ENCODE measurements at places on chromosomes 12 and 14.

DNA sequence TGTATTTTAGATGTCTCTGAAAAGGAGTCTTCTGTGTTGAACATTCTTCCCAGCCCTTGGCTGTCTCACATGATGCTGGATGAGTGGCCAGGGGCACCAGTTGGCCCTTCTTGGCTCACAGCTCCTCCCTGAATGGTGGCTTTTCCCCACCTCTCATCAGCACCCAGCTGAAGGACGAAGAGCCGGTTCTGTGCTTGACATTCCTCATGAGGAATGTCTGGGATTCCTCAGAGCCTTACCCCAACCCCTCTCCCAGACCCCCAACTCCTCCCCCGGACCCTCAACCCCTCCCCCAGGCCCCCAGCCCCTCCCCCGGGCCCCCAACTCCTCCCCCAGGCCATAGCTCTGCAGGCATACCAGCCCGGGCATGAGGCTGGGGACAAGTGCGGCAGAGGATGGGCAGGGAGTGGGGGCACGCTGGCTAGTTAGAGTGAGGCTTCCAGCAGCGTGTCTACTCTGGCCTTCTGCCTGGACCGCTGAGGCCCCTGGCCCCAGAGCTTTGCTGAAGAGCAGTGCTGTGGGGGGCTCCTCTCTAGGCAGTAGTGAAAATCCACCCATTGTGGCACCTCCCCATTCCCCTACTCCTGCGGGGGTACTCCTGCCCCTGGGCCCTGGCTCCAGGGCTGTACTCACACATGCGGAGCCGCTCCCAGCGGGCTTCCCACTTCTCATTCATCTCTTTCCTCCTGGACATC is 64.3 kb downstream of the PLEKHG3 start:
- no peak for DNase-seq

DNA sequence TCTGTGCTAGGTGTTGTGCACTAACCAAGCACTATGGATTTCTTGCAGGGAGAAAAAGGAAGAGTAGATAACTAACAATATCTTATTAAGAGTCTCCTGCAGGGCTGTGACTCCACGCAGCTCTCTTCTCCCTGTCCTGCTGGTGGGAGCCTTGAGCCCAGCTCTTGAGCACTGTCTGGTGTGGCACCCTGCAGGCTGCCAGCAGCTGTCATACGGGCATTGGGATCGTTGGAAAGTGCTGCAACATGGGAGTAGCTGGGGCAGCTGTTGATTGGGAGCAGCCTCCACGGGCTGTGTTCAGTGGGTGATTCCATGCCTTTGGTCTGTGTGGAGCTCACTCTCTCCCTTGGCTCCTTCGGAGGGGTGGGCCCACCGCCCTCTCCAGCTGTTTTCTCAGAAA is 125.3 kb downstream of the FBXL14 start:
- DNase-seq = no peak

DNA sequence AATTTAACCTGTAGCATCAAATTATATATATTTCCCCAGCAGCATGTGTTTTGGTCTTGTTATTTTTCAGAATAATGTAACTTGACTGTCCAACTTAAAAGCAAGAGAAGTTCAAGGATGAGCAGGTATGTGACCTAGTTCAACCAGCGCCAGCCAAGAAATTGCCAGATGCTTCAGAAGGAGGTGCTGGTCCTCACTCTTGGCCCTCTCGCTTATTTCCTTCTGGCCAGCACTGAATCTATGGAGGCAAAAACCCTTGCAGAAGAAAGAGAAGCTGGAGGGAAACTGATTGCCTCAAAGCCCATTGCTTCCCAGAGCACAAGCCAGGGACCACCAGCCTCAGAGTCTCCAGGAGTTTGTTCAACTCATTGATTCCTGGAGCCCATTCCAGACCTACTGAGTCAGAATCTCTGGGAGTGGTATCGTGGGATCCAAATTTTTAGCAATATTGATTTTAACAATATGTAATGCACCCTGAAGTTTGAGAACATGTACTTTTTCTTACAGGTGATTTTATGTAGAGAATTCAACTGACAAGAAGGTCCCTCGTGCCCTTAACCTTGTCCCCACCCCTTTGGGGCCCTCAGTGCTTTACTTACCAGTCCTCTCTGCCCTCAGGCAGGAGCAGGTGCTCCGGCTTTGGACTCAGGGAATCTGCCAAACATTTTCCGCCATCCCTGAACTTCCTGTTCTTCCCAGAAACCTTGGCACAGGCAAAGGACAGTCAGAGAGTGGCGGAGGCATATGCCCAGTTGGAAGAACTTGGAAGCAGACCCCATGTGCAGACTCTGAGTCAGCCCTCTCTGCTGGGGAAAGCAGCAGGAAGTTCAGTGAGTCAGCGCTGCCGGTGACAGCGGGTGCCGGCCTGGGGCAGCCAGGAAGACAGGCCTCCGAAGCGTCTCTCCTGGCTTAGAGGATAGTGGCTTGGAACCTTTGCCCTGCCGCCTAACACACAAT is 10.4 kb downstream of the BEST3 start:
- DNase-seq = peak; percentile 77

DNA sequence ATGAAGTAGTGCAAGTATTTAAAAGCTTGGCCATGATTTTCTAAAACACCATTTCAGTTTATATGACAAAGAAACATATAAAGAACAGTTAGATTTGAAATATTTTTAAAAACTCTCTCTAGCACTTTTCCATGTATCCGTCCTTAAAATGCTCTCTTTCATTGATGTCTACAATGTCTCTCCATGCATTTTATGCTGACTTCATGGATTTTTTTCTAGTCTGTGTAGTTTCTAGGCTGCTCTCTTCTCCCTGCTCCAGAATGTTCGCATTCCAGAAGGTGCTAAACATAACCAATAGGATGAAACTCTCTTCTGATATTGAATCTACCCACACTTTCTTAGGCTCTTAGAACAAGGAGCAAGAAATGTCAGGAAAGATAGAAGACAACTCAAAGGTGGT is 124.8 kb downstream of the PLCZ1 start:
- DNase-seq = no peak

DNA sequence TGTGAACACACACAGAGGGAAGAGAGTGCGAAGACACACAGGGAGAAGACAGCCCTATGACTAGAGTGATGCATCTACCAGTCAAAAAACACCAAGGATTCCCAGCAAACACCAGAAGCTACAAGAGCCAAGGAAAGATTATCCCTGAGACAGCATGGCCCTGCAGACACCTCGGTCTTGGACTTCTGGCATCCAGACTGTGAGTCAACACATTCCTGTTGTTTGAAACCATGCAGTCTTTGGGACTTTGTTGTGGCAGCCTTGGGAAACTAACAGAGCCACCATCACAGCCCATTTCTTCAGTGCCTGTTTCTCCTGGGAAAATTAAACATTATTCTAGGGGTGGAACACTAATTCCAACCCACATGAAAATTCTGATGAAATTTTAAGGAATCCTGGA is 220.6 kb downstream of the GXYLT1 start:
- DNase-seq = no peak

GRCh38 chr12:76591476-76591875 is 31.9 kb upstream of the OSBPL8 start:
- DNase-seq = peak; percentile 89

- DNase-seq = no peak
Measured at GRCh38 chr12:57232156-57232756, 2.7 kb downstream of the SHMT2 start.

DNA sequence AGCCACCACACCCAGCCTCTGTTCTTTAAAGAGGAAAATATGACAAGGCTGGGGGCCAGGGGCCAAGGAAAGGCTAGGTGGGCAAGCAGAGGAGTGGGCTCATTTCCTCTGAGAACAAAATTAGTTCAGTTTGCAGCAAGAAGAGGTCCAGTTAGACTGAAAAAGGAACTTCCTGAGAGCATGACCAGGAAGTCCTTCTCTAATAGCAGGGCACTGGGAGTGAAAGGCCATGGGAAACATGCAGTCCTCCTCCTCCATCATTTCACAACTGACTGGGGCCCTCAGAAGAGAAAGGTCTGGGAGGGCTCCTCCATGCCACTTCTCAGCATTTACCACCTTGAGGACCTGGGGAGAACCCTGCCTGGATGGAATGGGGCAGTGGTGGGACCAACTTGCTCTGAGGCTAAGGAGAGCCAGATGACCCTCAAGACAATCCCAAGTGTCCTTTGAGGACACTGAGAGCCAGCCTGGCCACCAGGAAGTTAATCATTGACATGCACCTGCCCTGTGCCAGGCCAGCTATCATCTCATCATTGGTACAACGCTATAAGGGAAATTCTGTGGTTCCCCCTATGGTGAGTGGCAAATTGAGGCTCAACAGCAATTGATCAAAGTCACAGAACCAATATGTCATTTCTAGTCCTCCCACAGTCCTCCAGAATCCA is 2.0 kb downstream of the AQP2 start:
- no peak for DNase-seq

DNA sequence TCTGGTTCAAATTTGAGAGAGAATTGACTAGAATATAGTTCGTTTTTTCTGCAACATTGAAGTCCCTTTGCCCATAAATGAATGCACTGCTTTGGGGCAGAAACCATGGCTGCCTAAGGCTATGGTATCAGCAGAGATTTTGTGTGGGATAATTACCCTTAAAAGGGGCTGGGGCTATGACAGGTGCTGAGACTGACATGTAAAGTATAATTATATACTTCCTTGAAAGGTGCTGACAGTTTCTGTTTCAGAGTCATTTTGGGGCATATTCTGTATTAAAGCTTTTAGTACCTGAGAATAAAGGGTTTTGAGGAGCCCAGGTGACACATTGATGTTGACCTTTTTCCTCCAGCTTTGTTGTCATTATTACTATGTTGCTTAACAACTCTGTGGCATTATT is 150.3 kb upstream of the PTPRQ start:
- DNase-seq = no peak

GRCh38 chr12:121059031-121059898 is 20.2 kb upstream of the OASL start:
- DNase-seq = no peak

GRCh38 chr12:131097202-131098177 is 143.8 kb downstream of the ADGRD1 start:
- no peak for DNase-seq

DNA sequence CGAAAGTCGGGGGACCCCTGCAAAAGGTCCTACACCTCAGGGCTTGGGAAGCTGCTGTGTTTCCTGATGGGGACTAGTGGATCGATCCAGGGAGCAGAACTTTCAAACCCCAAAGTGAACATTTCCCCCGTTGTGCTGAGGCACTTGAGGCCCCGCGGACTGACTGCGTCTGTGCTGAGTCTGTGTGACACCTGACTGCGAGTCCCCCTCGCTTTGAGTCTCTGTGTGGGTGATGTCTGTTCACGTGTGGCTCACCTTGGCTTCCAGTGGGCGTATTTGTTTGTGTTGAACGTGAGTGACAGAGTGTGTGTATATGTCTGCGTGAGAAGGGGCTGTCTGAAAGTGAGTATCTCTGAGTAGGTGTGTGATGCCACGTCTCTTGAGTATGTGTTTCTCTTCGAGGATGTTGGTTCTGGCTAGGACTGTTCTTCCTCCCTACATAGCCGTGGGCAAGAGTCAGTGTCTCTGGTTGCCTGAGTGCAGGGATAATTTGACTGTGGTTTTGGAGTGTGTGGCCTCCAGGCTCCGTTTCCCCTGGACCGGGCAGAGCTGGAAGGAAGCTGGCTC is 1.3 kb downstream of the TEAD4 start:
- DNase-seq = no peak

GRCh38 chr14:38948171-38948570 is 154.9 kb downstream of the SEC23A start:
- peak; percentile 35 for DNase-seq

GRCh38 chr14:70415788-70416187 is 1.1 kb downstream of the SYNJ2BP start:
- no peak for DNase-seq

DNA sequence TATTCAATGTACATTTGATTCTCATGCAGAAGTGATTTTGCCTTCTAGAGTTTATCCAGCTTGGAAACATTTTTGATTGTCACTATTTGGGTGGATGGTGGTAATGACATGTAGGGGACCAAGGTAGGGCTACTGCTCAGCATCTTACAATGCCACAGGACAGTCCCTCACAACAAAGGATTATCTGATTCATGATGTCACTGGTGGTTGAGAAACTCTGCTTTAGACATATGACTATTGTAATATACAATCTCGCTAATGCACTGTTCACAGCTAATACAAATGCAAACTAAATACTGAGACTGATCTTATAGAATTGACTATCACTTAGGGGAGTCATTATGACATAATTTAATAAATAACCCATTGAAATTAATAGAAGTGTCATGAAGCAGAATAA is 60.4 kb upstream of the BTG1 start:
- no peak for DNase-seq

- DNase-seq = no peak
Measured at GRCh38 chr12:41221491-41221890, 33.4 kb downstream of the PDZRN4 start.

DNA sequence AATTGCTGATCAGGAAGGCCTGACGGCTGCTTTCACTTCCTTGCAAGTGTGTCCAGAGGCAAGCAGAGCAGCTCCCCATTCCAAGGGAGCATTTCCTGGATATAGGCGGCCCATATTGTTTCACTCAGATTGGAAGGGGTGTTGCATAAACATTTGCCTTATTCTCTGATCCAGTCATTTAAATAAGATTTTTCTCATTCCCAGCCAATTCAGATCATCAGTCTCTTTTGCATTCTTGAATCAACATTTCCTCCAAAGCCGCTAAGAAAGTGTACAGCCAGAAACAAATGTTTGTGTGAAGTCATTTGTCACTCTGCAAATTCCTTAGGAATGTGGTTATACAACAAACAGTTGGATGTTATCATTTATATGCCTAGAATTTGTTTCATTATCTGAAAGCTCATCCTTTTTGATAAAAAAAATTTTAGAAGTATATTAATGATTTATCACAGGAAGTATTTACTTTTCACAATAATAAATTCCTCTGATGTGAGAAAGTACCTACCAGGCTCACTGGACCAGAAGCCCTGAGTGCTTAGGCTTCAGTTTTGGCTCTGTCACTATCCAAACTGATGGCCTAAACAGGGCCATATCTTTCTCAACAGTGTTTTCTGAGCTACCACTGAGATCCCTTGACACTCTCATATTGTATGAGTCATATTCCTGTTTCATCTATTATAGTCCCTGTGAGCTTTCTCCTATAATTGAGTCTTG is 379.6 kb downstream of the CCDC91 start:
- DNase-seq = peak; percentile 71

DNA sequence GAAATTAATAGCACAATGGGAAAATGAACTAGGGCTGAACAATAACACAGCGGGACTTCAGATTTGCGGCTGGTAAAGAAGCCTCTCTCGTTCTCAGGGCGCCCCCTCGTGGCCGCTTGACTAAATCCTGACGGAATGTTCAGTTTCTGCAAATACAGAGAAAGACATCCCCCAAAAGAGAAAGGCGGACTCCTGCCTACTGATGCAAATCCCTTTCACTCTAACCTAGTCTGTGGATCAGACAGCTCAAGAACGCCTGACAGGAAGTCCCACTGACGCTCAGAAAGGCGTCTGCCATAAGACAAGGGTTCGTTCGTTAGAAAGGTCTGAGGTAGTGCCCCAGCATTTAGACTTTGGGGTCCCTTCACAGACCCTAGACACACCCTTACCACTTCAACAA is 2.5 kb downstream of the NUAK1 start:
- peak; percentile 70 for DNase-seq

- no peak for DNase-seq
Measured at GRCh38 chr12:2958432-2959191, 585 bp upstream of the TEAD4 start.

GRCh38 chr12:23356440-23356839 is 593.0 kb downstream of the SOX5 start:
- DNase-seq = no peak

Data from AG09309 (cell line).